ENCODE measurements at places on chromosomes 2 and 18.

- DNase-seq, result no peak
These were observed 12.6 kb downstream of the NR4A2 start for GRCh38 chr2:156319811-156320485.

- DNase-seq, result no peak
These were observed 8.0 kb downstream of the GLI2 start for GRCh38 chr2:120743657-120744056.

GRCh38 chr18:74861154-74861553 lies 263.5 kb downstream of the ZNF407 start:
- DNase-seq, result no peak

- no peak for DNase-seq
These were observed 95.0 kb downstream of the EPC2 start for GRCh38 chr2:148739454-148740105.

- peak; percentile 32 for DNase-seq
These were observed 805 bp upstream of the TNFRSF11A start for GRCh38 chr18:62324181-62324828.

- DNase-seq, result no peak
These were observed 765.1 kb upstream of the SLC8A1 start for GRCh38 chr2:41216978-41217377.

DNA sequence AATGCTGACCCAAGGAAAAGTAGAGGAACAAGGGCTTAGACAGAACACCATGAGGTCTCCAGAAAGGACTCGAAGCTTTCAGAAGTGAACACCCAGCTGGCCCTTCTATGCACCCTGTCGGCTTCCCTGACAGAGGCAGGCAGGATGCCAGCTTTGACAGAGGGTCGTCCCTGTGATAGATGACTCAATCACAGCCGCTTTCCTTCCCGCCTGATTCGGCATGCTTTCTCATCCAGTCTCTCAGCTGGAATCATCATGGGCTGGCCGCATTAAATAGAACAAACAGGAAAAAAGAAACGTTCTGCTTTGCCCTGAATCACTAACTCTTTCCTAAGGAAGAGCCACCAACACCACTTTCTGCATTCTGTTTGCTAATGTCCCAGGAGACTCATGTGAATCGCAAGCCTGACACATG lies 140.3 kb upstream of the RAB12 start:
- DNase-seq, result no peak

- DNase-seq, result no peak
These were observed 112.8 kb upstream of the CDC42EP3 start for GRCh38 chr2:37784071-37784758.

- DNase-seq, result no peak
These were observed 46.5 kb downstream of the AQP4 start for GRCh38 chr18:26819046-26819445.

- DNase-seq, result no peak
These were observed 542.0 kb upstream of the GCFC2 start for GRCh38 chr2:76252704-76253103.

GRCh38 chr2:225272173-225272572 lies 127.3 kb upstream of the NYAP2 start:
- DNase-seq, result no peak

DNA sequence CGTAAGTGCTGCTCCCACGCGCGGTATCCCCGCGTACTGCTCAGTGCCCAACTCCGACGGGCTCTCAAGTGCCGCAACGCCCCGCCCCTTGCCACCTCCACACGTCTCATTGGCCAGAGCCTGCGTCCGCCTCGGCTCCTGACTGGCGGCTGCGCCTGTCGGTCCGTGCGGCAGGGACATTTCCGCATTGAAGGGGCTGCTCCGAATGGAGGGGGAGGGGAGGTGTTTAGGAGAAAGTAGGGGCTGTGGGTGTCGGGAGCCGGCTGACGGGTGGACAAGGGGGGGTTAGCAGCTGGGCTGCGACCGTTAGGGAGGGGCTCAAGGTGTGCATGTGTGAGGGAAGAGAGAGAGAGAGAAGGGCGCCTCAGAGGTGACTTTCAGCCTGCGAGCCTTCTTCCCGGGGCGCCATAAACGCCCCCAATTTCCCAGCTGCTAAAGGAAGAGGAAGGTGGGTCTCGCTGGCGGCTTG lies 877 bp upstream of the UGP2 start:
- DNase-seq, result peak; percentile 99

DNA sequence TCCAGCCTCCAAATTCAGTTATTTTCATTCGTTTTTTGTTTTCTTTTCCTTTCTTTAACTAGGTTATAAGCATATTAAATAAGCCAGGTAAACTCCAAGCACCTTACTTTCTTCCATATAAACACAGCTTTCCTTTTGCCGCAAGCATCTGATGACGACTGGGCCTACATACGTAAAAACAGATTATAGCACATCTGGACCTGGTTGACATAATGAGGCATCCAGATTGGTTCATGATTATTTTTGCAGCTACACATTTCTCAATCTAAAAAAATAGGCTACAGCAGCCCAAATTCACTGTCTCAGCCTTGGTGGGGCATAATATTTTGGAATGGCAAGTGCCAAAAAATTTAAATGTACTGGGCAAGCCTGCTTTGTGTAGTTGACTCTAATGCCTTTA lies 7.7 kb downstream of the CYP1B1 start:
- no peak for DNase-seq

GRCh38 chr2:207412787-207413310 lies 116.9 kb upstream of the CREB1 start:
- no peak for DNase-seq

DNA sequence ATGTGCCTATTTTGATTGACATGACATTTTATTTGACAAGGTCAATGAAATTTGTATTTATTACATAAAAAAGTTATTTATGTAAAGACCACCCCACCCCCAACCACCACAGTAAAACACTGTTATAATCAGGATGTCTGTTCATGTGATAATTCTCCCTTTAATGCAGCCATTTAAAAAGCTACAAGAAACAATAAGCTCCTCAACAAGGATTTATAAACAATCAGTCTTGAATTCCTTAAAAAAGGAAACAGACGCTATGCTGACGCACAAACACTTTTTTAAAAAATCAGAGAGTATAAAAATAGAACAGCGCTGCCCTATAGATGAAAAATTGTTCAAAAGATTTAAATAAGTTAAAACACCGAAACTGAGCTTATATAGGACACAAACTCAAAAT lies 102.2 kb downstream of the SOS1 start:
- no peak for DNase-seq

DNA sequence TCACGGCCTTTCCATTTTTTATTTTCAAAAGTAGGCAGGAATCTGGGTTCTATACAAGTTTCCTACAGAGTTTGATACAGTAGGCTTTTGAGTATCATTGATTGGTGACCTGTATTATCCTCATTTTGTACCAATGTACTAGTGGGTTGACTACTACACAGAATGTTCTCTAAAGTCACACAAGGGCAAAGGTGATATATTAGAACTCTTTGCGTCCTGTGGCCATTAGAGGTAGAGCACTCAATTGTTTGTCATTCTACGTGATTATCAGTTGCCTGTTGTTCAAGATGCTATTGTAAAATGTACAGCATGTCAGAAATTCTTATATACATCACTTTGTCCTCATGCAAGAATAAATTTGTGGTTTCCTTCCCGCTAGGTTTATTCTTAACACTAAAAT lies 24.8 kb downstream of the WDR75 start:
- DNase-seq, result no peak

GRCh38 chr2:109208071-109208950 lies 79.3 kb downstream of the SH3RF3 start:
- DNase-seq, result no peak

DNA sequence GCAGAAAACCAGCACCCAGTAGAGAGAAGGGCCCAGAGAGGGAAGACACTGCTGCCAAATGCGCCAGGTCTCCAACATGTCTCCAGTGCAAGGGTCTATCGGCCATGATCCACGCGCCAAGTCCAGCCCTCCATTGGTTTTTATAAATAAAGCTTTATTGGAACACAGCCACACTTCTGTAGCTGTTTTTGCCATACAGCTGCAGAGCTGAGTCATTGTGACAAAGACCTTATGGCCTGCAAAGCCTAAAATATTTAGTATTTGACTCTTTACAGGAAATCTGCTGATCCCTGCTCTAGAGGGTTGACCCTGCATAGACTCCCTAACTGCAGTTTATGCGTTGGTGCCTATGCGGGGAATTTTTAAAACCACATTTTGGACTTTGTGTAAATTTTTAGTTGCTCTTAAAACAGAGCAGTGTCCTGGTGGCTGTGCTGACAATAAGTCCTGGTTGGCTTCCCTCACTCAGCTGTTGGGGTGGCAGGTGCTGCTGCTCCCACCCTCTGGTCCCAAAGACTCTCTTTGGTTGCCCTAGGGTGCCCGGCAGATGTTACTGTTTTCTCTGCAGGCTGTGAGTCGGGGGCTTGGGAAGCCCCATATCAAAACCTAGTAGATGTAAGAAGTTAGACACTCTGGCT lies 154.9 kb downstream of the CTIF start:
- DNase-seq, result no peak

- DNase-seq, result no peak
These were observed 158.0 kb downstream of the ALK start for GRCh38 chr2:29763371-29763770.

DNA sequence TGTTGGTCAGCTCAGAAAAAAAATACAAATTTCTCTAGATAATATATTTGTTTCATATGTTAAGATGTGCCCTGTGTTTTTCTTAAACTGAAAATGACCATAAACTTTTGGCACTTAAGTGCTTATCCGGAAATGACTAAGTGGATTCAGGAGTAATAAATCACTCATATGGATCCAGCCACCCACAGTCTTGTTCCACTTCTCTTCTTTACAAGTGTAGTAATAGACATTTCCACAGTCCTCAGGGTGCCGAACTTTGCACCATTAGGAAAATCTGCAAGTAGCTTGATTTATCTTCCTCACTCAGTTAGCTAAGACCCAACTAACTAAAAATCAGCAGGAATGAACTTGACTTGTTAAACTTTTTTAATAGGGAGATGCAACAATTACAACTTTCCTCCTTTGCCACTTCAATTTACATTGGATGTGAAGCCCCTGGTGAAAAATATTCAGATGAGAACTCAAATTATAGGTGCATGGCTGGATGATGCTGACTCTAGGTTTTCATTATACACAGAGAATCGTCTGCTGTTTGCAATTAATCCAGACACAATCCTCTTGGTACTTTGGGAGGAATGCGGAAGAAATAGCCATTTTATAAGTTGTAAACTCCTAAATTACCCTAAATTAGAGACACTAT lies 322.5 kb downstream of the ARHGAP15 start:
- DNase-seq, result peak; percentile 91

Measured in inflammatory macrophage treated with lipopolysaccharide for 4 hours (primary cell).